ENCODE measurements at places on chromosomes 4 and X.

- DNase-seq = no peak
These were observed 256.9 kb upstream of the TEX13A start for GRCh38 chrX:105477351-105477750.

DNA sequence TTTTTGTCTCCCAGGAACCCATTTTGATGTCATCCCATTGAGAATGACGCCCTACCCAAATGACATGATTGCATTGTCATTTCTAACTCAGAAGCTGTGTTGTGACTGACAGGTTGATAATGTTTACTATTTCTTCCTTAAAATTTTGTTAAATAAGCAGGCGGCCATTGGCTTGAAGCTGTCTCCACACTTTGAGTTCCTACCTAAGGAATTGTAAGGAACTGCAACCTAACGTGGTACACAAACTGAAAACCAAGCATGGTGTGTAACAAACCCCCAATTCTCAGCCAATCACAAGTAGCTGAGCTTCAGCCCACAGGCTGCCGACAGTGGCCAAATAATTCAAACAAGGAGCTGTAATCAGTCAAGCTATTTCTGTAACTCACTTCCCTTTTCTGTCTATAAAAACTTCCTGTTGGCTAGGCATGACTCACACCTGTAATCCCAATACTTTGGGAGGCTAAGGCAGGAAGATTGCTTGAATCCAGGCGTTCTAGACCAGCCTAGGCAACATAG is 2.9 kb upstream of the MND1 start:
- DNase-seq = no peak

DNA sequence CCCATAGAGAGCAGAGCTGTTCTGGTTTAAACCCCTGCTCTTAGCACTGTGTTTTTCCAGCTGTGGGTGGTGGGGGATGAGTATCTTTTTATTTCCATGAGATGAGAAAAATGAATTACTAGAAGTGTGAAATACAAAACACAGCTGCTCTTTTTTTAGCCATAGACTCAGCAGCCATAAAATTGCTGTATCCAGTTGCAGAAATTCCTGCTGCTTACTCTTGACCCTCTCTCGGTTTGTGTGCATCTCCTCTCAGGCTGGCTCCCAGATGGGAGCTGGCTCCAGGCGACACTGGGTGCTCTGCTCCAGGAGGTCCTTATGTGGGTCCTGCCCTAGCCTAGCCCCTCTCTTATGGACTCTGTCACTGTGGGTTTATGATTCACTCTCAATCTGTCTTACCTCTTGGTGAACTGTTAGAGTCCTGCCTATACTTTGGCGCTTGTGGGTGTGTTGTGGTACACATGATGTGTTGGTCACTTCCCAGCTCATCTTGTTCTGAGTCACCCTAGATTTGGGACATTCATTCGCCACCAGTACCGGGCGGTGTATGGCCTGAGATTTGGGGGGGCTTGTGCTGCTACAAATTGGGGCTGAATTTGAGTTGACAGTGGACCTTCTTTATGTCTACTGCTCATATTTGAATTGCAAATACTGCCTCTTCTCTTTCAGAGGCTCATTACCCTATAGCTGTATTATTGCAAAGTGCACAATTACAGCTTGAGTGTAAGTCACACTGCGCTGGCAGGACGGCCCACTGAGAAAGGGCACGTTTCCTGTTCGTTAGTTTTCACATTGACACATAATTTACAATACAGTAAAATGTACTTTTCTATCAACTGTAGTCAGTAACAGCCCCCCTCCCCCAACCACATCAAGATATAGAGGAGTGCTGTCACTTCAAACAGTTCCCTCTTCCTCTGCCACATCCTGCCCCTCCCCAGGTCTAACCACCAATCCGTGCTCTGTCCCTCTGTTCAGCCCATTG is 46.9 kb upstream of the MSANTD1 start:
- no peak for DNase-seq

DNA sequence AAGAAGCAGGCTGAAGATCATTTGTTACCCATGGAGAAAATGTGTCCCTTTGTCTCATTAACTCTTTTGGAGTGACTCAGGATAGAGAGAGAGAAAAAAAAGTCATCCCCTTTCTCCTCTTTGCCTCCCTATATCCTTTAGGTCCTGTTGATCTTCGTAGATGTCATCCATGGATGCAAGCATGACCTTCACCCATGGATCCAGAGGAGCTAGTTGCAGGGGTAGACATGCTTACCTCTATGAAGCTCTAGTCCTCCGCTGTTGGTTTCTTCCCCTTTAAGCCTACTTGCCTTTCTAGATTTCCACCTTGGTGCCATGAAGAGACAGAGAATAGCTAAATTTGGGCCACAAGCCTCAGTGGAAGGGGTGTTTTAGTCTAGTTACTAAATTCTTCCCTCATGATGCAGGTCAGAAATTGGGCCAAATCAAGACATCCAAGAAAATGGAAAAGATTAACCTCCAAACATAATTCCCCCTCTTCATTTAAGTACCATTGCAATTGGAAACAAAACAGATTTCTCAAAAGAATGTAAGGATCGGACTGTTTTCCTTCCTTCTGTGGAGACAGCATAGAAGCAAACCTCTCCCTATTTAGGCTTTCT is 178.4 kb downstream of the TECRL start:
- no peak for DNase-seq

DNA sequence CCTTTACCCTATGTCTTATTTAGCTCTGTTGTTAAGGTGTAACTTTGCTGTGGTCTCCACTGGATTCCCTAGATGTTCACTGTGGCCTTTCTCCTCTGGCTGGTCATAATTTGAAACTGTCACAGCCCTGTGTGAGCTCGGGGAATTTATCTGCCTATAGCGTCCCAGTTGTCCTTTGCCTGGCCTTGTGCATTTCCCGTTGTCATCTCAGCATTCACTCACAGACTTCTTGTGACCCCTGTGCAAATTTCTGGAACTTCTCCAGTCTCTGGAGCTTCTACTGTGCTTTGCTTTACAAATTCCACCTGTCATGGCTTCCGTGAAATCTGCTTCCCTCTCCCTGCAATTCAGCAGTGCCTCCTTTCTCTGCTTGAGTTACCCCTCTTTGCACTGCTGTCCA is 106.7 kb downstream of the WWC2 start:
- no peak for DNase-seq

DNA sequence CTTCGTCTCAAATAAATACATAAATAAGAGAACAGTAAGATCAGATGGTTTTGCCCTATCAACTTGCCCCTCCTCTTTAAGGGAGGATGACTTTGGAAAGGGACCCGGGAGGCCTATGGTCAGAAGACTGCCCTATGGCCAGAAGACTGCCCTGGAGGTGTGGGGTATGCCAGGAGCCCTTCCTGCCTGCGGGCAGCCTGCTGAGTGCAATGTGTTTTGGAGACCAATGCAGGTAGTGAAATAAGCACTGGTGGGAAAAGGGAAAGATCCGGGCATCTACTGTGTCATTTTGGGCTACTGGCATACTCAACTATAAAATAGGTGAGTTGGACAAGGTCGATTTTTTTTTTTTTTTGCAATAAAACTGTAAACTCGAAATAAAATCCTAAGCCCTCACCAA is 129.8 kb upstream of the SLC34A2 start:
- DNase-seq = no peak

DNA sequence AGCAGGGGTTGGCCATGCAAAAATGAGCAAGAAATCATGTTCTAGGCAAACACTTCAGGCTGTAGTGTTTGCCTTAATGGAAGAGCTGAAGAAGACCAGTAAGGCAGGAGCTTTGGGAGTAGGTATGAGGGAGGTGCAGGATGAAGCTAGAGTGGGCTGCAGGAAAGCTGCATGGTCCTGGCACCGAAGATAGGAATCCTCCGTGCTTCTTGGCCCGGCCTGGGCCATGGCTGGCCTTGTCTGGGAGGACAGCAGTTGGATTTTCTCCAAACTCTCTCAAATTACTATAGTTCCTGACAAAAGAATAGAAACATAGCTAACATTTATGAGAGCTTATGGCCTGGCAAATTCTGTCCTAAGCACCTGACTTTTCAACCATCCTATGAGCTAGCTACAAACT is 116.5 kb downstream of the UCHL1 start:
- DNase-seq = no peak

DNA sequence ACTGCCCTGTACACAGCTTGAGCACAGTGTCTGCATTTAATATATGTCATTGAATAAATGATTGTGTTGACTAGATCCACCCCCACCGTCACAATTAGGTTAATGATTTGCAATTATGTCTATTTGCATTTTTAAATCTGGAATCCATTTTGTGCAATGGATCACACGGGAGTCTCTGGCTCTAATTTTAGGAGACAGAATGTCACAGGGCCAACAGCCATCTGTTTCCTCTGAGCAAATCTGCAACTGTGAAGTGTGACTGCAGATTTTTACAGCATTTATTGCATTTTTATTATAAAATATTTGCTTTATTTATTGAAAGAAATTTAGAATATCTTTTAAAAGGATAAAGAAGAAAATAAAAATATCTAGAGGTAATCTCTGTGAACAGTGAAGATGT is 316.8 kb downstream of the HS3ST1 start:
- DNase-seq = no peak

DNA sequence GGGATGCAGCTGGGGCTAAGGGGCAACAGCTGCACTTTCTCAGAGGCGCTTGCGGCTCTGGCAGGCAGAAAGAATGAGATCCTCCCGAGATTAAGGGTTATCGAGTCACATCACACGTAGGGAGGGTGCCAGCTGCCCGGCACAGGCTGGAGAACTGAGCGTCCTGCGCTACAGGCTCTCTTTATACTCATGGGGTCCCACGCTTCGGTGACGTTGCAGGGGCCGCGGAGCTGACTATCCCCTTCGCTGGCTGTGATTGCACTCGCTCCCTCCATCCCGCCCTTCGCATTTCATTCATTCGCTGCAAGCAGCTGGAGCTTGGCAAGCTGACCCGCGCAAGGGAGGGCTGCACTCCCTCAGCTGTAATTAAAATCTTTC is at the start of gene TACR3:
Gene TACR3, minus strand, starts transcription at position 156 of the 378 bp plus-strand sequence. CDS start 310 bp downstream, outside the sequence.
- no peak for DNase-seq

GRCh38 chr4:105162123-105162796 is 15.6 kb downstream of the TET2 start:
- no peak for DNase-seq

DNA sequence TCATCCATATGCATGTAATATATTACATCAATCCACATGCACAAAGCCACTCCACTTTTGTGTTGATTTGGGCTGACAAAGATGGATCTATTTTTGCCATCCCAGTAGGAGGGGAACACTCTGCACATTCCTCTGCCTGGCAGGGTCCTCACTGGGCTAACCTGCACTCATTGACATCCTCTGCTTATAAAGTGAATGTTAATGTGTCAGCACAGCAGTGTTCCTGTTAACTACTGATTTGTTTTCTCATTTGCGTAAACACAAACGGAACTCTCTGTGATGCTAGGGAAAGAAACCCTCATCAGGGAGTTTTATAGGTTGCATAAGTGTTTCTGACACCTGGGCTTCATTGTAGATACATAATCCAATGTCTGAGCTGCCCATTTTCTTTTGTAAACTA is 826.0 kb downstream of the RAB28 start:
- DNase-seq = no peak

DNA sequence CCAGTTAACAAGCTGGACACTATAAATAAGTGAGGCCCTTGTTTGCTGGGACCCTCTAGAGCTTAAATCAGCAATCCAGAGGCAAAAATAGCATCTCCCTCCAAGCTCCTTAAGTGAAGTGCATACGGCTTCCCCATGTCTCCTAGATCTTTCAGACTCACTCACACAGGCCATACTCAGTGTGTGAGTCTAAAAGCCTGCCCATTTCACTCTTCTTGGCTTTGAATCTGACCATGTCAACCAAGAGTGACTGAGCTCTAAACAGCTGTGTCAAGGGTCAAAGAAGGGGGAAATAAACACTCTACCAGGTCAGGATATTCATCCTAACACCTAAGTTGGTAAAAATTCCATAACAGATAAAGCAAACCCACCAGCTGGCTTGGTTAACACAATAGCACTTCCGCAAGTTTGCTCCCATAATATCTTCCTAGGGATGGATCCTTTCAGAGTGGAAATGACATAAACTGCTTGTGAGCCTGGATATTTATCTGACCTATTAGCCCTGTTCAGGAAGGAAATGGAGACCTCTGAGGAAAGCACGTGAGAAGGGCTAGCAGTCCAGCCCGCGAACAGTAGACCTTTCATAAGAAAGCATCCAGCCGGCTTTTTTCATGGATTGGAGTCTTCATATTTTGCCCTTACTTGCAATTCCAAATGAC is 65.6 kb downstream of the MID1 start:
- DNase-seq = no peak

DNA sequence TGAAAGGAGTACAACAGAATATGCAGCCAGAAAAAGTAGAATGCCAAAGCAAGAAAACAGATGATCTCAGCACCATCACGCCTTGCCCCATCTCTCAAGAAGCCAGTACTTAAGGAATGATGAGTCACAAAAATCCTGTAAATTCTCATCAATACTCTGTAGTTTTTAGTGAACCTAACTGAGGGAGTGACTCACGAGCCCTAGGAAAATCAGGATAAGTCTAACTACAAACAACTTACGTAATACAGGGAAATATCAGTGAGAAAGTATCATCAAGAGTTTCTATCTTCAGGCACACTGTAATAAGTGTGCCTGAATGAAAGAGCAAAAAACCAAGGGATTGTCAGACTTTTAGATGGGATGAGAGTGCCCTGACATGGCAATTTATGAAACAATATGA is 644.4 kb downstream of the STPG2 start:
- DNase-seq = no peak

DNA sequence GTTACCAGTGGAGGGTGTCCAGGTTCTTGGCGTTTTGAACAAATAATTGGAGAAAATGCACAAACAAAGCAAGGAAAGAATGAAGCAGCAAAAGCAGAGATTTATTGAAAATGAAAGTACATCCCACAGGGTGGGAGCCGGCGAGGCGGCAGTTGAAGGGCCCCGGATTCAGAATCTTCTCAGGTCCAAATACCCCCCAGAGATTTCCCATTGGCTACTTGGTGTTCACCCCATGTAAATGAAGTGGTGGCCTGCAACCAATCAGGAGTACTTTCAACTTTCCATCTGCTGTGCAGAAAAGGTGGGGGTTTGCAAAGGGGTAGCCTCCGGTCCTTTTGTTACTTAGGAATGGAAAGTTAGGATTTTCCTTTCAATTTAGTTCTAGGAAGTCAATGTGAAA is 1447.0 kb downstream of the C4orf33 start:
- DNase-seq = no peak

- no peak for DNase-seq
These were observed 55.2 kb downstream of the IL13RA2 start for GRCh38 chrX:114962209-114962608.

GRCh38 chr4:8910822-8911315 is 39.2 kb upstream of the HMX1 start:
- DNase-seq = no peak

DNA sequence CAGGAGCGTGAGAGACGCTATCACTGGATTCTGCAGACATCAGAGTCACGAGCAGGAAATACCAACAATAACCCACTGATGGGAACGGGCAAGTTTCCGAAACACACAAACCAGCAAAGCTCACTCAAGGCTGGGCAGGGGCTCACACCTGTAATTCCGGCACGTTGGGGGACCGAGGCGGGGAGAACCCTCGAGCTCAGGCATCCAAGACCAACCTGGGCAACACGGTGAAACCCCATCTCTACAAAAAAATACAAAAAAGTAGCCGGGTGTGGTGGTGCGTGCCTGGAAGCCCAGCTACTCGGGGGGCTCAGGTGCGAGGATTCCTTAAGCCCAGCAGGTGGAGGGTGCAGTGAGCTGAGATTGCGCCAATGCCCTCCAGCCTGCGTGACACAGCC is 17.2 kb upstream of the GTPBP6 start:
- DNase-seq = no peak

Data from D721Med (cell line).